ENCODE measurements at places on chromosomes 2 and 18. TPM values are rescaled to one million over a fixed set of nuclear protein-coding genes. Genes with fewer than 3 reads are reported as not detected.

Gene ARHGAP25
- total RNA-seq: 8.1 TPM

DNA sequence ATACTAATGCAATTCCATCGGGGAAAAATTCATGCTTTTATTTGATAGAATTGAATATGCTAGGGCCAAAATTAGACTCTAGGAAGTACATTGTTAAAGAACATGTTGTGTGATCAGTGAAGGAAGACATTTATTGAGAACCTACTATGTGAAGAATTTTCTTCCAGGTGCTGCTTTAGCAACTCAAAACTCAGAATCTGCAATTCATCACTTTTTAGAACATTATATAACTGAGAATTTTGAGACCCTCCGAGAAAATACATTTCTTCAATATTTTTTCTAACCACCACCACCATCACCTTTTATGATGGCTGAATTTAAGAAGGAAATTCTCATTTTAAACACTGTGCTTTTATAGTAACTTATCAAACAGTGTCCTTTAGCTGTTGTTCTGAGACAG lies 315.2 kb downstream of the FIGN start:
- no peak for DNase-seq

GRCh38 chr2:105636109-105636740 lies 108.5 kb upstream of the NCK2 start:
- DNase-seq: no peak

DNA sequence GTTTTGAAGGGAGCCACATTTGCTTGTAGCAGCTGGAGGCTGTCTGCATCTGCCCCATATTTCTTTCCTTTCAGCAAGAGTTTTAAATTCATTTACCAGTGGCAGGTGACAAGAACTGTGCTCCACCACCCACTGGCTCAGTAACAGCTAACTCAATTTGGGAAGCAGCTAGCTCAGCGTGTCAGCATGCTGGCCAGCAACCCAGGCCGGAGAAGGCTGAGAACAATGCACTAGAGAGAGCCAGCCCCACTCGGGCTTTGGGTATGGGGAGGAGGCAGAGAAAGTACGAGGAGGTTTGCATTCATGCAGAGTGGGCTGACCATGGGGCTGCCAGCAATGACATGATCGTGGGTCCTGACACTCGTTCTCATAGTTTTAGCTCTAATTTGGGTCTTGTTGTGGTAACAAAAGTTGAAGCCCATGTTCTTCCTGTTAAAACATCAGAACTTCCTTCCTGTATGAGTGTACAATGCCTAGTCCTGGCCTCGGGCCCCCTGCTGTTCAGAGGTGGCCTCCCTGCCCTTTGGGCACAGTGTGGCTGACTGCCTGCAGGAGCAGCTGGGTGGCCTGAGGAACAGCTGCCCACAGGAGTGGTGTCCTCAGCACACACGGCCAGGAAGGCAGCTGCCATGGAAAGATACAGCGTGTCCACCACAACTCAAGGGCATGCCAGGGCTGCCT lies 23.0 kb downstream of the CDC42EP3 start:
- peak; percentile 89 for DNase-seq

GRCh38 chr2:69565431-69565839 lies 78.1 kb downstream of the AAK1 start:
- DNase-seq: no peak
